Choroid plexus epithelial cell (primary cell): ENCODE measurements at places on chromosomes 4 and X.

GRCh38 chr4:30721185-30722091, 1.3 kb downstream of the PCDH7 start:
- DNase-seq, result peak; percentile 36

DNA sequence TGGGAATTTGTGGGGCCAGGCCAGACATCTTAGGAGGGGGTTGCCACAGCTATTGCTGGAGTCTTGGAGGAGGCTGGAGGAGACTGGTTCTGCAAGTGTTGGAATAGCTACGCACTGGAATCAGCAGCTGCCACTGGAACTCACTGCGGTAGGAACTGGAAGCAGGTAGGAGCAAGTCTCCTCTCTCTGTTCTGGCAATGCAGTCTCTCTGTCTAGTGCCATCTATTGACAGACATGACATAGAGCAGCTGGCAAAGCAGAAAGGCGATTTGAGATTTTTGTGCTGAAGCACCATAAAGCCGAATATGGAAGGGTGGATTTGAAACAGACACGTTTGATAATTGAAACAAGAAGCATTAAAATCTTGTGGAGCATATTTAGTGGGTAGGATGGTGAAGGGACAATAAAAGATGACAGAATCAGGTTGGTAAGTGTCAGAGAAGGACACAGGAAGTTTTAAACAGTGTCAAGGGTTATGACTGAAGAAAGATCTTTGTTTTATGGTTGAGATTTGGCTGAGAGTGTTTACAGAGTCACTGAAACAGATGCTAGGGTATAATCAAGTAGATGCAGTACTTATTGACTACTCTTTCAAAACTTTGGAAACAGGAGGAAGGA, 23.5 kb upstream of the SYNPO2 start:
- DNase-seq, result peak; percentile 82

DNA sequence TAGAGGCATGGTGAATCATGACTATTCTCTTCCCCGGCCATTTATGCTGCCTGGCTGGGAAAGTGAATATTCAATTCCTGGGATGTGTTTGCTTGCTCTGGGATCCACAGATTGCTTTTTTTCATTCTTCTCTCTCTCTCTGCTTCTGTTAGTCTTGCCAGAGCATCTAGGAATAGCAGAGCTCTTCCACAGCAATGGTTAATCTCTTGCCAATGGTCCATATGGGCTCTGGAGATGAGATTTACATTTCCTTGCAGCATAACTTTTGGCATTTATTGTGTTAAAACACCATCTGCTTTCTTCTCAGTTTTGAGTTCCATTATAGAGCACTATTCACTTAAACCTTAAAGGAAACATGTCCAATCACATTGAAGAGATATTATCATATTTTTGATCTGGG, 59.2 kb upstream of the GUCY1A1 start:
- DNase-seq, result no peak

GRCh38 chr4:7235030-7235380, 42.7 kb downstream of the SORCS2 start:
- no peak for DNase-seq

- no peak for DNase-seq
Measured at GRCh38 chr4:6444582-6444981, 27.8 kb downstream of the PPP2R2C start.
